ENCODE measurements at places on chromosomes 16 and 17.
A peak's percentile ranks its signal among the peaks of the same experiment; 100 is the strongest.

DNA sequence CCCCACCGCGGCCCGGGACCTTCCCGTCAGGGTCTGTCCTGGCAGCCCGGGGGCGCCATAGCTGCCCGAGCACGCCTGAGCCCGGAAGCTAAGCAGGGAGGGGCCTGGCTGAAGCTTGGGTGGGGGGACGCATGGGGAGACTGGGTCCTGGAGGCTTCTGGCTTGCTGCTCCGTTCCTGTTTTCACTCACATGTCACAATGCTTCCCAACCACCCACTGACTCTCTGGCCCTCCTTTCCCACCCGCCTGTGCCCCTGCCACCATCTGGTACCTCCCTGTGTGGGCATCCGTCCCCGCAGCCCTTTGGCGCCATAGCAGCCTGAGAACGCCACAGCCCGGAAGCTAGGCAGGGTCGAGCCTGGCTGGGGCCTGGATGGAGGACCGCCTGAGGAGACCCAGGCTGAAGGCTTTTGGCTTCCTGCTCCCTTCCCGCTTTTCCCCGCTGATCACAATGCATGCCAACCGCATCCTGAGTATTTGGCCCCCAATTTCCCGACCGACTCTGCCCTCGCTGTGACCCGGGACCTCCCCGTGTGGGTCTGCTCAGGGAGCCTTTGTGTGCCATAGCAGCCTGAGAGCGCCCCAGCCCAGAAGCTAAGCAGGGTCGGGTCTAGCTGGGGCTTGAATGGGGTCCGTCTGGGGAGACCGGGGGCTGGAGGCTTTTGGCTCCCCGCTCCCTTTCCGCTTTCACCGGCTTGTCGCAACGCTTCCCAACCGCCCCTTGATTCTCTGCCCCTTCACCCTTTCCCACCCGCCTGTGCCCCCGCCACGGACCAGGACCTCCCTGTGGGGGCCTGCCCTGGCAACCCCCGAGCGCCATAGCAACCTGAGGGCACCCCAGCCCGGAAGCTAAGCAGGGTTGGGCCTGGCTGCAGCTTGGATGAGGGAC lies 2290.1 kb downstream of the TP53TG3F start:
- no peak for DNase-seq

DNA sequence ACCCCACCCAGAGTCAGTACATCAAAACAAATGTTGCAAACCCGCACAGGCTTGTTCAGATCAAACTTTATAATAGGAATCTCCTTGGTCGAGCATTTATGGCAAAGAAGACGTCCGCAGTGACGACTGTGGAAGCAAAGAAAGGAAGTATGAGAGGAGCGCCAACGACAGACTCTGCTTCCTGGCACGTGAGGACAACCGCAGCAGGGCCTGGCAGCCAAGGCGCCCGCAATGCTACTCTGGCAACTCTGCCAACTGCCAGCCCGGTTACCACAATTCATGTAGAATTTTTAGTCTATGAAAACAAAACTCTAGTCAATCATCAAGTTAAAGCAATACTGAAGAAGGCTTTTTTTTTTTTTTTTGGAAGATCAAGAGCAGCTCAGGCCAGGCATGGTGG lies 24.8 kb downstream of the CYB5D2 start:
- no peak for DNase-seq

GRCh38 chr16:17328932-17329331 lies 141.8 kb downstream of the XYLT1 start:
- DNase-seq, result peak; percentile 63

GRCh38 chr17:80030730-80031410 lies 4.8 kb downstream of the TBC1D16 start:
- peak; percentile 74 for DNase-seq

GRCh38 chr17:64218066-64218465 lies 45.0 kb downstream of the TEX2 start:
- no peak for DNase-seq

DNA sequence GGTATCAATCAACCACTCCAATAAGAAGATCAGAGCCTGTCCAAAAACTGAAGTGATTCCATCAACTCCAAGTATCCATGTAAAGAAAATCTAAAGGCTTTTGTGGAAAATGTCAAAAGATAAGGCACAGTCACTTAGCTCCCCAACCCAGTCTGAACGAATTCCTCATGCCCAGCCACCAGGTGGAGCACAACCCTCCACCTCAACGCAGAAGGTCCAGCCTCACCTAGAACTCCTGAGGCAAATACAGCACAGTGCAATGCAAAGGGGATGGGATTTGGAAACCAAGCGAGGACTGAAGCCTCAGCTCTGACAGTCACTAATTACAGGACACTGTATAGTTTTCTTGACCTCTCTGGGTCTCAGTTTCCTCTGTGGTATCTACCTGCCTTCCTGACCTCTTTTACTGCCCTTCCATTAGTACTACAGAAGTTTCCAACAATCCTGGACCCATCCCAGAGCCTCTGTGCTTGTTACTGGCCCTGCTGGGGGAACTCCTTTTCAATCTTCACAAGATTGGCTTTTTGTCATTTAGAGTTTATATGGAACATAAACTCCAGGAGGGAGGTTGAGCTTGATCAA lies 2.0 kb downstream of the NCBP3 start:
- DNase-seq, result peak; percentile 62

DNA sequence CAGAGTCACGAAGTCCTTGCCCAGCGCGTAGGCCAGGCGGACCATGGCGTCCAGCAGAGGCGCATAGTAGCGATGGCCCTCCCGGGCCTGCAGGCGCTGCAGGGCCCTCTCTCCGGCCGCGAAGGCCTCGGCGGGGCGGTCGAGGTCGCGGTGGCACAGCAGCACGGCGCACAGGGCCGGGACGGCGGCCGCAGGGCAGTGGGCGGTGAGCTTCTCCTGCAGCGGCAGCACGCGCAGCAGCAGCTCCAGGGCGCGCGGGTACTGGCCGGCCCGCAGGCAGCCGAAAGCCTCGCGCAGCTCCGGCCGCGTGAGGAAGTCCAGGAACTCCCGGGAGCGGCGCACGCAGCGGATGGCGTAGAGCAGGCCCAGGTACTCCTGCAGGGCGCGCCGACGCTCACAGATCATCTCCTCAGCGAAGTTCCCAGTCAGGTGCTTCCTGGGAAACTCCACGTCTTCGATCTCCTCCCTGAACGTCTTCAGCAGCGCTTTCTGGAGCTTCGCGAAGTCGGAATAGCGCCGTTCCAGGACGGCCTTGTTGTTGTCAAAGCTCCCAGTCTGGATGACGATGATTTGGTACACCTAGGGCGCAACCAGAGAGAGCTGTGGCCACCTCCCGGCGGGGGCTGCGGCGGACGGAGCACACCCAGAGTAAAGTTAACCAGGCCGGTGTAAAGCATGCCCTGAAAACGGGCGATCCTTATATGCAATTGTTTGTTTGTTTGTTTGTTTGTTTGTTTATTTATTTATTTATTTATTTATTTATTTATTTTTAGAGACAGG lies 7.4 kb downstream of the SNX20 start:
- DNase-seq, result no peak

DNA sequence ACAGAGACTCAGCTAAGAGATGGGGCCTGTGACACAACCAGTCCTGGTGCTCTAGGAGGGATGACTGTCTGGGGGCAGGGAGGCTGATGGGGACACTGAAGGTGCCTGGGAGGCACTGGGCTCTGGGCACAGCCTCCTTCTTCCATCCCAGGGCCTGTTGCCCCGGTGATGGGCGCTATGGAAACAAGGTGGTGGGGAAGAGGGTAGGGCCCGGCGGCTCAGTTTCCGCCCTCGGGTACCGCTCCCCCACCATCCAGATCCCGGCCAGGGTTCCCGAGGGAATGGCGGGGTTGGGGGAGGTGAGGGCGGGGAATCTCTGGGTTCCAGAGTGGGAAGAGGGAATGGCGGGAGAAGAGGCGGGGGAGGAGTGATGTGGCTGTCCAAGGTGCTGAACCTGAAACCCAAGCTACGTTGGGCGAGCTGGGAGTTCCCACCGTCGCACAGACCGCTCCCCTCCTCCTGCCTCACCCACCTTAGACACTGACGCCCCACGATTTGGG lies 981 bp downstream of the KCNH4 start:
- DNase-seq, result peak; percentile 34

GRCh38 chr17:64056269-64057005 lies 36.0 kb upstream of the ICAM2 start:
- peak; percentile 27 for DNase-seq

GRCh38 chr17:6449307-6449706 lies 5.1 kb downstream of the PIMREG start:
- no peak for DNase-seq

DNA sequence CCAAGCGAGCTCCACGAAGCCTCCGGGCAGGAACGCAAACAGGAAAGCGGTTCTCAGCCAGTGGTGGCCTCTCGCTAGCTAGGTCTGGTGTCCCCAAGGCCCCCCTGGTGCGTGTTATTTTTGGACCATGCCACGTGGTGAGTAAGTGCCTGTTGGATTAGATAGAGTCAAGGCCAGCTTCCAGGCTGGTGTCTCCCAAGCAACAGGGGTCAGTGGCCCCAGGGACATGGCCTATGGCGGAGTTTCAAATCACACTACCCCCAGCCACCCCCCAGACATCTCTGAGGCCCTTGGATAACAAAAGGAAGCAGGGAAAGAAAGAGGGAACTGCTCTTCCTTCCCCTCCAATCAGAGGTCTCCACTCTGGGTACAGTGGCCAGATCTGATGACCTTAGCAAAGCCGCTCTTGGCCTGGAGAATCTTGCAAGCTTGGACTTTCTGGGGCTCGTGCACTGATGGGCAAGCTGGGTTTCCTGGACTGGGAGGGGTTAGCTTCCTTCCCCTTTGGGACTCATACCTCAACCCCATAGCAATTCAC lies 58.2 kb downstream of the MAF start:
- peak; percentile 27 for DNase-seq

DNA sequence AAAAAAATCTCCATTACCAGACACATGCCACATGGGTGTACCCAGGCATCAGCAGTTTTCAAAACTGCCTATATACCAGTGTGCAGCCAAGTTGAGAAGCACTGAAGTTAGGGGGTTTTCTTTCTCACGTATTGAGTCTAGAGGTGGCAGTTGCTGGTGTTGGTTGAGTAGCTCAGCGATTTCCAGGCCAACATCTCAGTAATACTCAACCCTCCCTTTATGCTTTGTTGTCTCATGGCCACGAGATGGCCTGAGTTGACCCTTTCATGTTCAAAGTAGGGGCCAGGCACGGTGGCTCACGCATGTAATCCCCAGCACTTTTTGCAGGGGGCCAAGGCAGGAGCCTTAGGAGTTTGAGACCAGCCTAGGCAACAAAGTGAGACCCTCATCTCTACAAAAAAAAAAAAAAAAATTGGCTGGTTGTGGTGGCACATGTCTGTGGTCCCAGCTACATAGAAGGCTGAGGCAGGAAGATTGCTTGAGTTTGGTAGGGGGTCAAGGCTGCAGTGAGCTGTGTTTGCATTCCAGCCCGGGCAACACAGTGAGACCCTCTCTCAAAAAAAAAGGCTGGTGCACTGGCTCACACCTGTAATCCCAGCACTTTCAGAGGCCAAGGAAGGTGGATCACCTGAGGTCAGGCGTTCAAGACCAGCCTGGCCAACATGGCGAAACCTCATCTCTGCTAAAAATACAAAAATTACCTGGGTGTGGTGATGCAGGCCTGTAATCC lies 10.8 kb downstream of the LRRC3C start:
- DNase-seq, result no peak

GRCh38 chr17:64236827-64237403 lies 26.1 kb downstream of the TEX2 start:
- DNase-seq, result no peak

DNA sequence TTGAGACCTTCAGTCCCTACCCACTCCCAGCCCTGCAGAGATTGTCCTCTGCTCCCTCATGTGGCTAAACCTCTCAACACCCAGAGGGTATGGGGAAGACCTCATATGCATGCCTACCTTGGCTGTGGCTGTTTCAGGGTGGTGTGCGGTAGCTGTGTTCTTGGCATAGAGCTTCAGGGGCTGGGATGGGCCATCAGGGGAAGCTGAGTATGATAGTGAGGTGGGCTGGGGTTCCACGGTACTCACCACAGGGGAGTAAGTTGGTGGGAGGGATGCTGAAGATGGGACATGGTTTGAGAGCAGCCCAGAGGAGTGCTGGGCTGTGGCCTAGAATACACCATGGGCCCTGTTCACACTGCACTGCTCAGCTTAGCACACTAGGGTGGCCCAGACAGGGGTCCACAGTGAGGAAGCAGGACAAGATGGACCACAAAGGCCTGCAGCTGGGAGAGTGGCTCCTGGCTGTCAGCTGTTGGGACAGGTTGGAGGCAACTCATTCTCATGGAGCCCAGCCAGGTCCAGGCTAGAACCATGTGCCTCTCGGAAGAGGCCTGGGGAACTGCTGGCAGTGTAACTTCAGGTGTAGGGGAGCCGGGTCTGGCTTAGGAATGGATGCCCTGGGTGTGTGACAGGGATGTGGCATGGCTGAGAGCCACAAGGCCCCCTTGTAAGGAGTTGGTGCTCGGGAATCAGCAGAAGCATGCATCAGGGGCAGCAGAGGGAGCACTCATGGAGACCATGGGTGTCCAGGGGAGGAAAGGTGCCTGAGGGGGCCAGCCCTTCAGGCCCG lies 3.1 kb downstream of the MFAP4 start:
- no peak for DNase-seq

DNA sequence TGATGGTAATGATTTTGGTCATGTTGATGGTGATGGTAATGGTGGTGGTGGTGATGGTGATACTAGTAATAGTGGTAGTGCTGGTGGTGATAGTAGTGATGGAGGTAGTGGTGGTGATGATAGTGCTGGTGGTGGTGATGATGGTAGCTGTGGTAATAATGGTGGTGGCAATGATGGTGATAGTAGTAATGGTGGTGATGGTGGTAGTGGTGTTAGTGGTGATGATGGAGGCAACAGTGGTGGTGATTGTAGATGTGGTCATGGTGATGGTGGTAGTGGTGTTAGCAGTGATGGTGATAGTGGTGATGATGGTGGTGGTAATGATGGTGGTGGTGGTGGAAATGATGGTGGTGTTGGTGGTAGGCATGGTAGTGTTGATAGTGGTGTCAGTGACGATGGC lies 127.0 kb upstream of the RPL38 start:
- no peak for DNase-seq

GRCh38 chr17:39195568-39196160 lies 1.8 kb downstream of the CACNB1 start:
- DNase-seq, result peak; percentile 29

DNA sequence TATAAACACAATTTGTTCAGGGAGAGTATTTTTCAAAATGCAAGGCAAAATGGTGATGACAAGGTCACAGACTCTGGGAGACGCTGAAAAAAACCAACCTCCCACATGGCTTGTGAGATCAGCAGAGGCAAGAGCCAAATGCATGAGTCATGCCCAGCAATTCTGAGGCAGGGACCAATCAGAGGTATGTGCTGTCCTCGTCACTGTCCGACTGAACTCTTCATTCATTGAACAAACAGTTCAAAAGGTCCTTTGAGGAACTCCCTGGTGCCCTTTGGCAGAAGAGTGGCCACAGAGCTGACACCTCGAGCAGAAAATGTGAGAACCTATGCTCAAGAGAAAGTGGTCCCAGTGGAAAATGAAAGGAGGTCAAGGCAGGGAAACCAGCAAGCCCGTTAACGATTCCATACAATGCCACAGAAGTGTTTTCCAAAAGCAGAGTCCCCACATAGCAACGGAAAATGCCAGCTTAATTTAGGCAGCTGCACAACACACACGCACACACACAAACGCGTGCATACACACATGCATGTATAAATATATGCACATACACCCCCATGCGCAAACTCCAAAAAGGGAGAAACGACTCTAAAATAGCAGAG lies 50.9 kb downstream of the CDH11 start:
- peak; percentile 52 for DNase-seq

GRCh38 chr17:39602533-39603303 lies 5.0 kb downstream of the NEUROD2 start:
- DNase-seq, result no peak
